ENCODE measurements at places on chromosomes 2 and 18.

- DNase-seq, result no peak
These were observed 16.1 kb downstream of the KCNE4 start for GRCh38 chr2:223068071-223068470.

DNA sequence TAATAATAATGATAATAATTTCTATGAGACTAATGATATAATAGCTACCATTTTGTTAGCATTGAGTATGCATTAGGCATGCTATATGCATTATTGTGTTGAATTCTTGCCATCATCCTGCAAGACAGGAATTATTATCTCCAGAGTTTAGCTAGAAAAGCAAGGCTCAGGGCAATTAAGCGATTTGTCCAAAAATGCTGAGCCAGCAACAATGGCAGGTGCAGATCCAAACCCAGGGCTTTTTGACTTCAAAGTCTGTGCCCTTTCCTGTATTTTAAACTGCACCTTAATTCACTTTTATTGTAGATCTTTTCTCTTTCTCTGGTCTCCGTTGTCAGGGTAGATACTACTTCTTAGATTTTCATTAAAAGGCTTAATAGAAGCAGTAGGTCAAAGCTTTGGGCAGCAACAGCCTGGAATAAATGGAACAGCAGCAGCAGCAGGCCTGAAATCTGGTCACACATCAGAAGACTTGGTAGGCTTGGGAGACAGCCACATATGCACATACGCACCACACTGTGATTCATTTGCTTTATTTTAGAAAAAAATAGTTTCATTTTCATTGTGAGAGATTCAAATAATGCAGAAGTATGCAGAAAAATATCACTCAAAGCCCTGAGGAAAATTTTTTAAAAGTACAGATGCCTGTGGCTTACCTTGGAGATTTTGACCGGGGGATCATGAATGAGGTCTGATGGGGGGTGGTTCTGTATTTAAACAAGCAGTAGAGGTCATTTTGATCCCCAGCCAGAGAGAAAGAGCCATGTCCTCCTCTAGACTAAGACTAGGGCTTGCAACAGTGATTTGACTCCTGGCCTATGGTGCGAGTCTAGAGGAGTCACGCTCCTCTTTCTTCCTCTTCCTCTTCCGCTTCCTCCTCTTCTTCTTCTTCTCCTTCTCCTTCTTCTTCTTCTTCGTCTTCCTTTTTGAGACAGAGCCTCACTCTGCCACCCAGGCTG is 455.7 kb downstream of the TSN start:
- DNase-seq, result no peak

GRCh38 chr2:129877795-129878775 is 101.4 kb upstream of the RAB6C start:
- no peak for DNase-seq

GRCh38 chr2:191508738-191509137 is 169.2 kb upstream of the NABP1 start:
- no peak for DNase-seq

- DNase-seq, result no peak
These were observed 73.9 kb upstream of the UXS1 start for GRCh38 chr2:106267997-106268396.

All from activated naive CD4-positive, alpha-beta T cell treated with anti-CD3 and anti-CD28 coated beads, Interleukin-2, amount 50 U/mL, for 16 hours (primary cell).